Esophagus mucosa (tissue), 1 donor: ENCODE measurements at places on chromosomes 12 and 14. TPM values are rescaled to one million over a fixed set of nuclear protein-coding genes. Genes with fewer than 3 reads are reported as not detected.
A peak's percentile ranks its signal among the peaks of the same experiment; 100 is the strongest.

The SLC17A8 gene
- not detected for total RNA-seq

GRCh38 chr14:51939755-51940301 is 49.5 kb upstream of the RTRAF start:
- ATAC-seq = no peak

The DIP2B gene
- total RNA-seq = 35.3 TPM

The CAPZA3 gene
- total RNA-seq = not detected

GRCh38 chr12:7610006-7610405 is 55.7 kb downstream of the APOBEC1 start:
- no peak for ATAC-seq

GRCh38 chr12:47574252-47575021 is 131.4 kb downstream of the RPAP3 start:
- ATAC-seq = no peak

The IFNG-AS1 gene
- total RNA-seq = not detected

- ATAC-seq = peak; percentile 59
Measured at GRCh38 chr12:104219361-104219892, 3.8 kb downstream of the TXNRD1 start.

DNA sequence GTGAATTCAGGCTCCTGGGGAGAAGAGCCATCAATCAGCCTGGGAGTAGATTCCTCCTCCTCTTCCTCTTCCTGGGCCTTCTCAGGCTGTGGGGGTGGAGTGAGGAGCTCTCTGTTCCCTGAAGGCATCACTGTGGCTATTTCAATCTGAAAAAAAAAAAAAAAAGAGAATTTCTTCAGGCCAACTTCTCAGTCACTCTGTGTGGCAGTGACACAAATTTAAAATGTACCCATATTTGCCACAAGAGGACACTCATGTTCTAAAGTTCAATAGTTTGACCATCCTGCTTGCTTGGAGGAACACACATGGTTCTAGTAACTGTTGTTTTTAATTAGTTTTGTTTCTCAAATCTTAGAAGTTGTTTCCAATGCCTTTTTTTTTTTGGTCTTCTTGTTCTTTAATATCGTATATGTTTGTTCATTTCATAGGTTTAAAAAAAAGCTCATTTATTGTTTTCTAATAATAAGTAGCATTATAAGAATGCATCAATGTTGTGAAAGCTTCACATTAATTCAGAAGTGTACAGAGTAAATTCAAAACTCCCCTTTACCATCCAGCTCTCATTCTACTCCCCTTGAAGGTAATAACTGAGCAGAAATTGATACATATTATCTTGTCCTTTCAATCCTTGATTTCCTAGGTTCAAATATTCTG is 23.3 kb upstream of the CCER1 start:
- ATAC-seq = peak; percentile 51

DNA sequence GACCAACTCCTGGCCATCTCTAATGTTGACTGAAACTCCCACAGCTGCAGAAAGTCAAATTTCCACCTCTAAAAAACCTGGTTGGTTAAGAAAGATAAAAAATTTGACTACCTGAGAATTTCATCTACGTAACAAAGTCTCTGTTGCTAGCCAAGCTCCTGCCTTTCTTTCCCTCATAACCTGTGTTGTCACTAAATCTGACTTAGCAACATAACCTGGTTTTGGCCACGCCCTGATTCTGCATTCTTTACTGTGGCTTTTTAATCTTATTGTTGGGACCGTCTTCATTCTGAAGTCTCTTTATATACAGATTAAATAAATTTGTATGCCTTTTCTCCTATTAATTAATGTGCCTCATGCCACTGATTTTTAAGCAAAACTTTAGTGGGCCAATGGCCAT is 16.1 kb upstream of the CD69 start:
- ATAC-seq = peak; percentile 41

DNA sequence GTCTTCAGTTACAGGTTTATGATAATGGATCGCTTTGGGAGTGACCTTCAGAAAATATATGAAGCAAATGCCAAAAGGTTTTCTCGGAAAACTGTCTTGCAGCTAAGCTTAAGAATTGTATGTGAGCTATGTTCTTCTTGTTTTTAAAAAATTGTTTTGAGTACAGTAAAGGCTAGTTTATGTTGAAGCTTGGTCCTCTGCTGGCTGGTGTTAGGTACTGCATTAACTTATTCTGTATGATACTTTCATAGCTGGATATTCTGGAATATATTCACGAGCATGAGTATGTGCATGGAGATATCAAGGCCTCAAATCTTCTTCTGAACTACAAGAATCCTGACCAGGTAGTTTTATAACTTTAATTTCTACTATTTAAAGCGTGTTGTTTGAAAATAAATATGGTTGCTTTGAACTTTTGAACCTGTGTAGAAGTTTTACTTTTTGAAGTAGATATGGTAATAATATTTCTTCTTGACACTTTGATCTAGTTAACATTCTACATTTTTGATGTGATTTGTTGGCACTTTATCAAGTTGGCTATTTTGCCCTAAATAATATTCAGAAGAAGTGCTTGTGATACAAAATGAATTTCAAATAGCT is 55.7 kb downstream of the VRK1 start:
- peak; percentile 69 for ATAC-seq

The SETD1B gene
- total RNA-seq = 16.3 TPM

- no peak for ATAC-seq
Measured at GRCh38 chr14:31763041-31763440, 201.8 kb downstream of the NUBPL start.

The PAPLN gene
- 5.1 TPM for total RNA-seq

- peak; percentile 98 for ATAC-seq
Measured at GRCh38 chr12:130204541-130204953, 42.3 kb downstream of the FZD10 start.

GRCh38 chr12:115421350-115421749 is 737.4 kb upstream of the TBX3 start:
- no peak for ATAC-seq

GRCh38 chr12:116194935-116195431 is 82.5 kb downstream of the MED13L start:
- no peak for ATAC-seq

- ATAC-seq = no peak
Measured at GRCh38 chr12:24861766-24862540, 86.9 kb downstream of the BCAT1 start.

DNA sequence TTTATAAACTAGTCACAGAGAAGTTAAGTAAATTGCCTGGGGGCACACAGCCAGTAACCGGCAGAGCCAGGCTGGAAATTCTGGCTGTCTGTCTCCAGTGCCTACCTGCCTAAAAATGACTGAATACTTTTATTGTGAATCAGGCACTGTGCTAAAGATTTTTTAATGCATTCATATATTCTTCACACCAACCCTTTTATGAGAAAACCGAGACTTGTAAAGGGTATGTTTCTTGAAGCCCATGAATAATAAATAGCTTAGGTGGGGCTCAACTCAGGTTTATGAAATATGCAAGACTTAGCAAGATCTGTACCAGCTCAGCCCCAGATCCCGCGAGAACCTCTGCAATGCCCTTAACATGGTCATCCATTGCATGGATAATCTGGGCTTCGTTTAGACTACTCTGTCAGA is 60.8 kb downstream of the TMCC3 start:
- peak; percentile 67 for ATAC-seq

DNA sequence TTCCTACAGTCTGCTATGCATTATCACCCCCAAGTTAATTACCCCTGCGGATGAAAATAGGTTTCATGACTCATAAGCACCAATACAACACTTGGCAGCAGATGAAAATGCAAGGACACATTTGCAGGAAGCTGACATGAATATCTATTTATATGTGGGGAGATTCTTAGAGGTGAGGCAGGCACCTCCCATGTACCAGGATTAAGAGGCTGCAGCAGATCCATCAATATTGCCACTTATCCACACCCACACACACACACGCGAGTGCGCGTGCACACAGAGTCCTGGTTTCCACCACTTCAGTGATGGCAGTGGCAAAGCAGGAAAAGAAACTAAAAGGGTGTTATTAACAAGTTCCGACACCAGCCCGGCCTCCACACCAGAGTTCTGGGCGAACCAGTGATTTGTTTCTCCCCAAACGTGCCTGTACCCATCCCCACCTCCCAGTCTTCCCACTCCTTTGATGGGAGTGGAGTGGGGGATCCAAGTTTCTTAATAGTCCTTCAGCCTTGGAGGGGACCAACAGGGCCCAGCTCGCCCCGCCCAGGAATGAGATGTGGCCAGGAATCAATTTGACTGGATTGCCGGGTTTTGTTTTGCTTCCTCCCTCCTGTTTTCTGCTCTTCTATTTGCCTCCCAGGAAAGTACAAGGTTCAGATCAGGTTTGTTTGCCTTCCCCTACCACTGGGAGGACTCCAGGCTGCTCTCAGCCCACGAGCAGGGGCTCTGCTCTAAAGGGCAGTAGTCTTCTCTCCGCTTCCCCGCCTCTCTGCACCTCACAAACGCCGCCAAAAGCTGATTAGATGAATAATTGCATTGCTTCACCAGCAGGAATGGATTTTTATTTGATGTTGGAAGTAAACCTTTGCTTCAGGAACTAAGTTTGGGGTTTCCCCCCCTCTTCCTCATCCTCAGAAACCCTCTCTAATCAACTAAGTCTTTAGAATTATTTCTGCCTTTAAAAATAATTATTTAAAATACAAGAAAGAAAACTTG is 5.2 kb downstream of the IRF2BPL start:
- ATAC-seq = peak; percentile 54

- no peak for ATAC-seq
Measured at GRCh38 chr12:105334582-105334981, 4.1 kb downstream of the C12orf75 start.

The WASHC4 gene
- 19.6 TPM for total RNA-seq

DNA sequence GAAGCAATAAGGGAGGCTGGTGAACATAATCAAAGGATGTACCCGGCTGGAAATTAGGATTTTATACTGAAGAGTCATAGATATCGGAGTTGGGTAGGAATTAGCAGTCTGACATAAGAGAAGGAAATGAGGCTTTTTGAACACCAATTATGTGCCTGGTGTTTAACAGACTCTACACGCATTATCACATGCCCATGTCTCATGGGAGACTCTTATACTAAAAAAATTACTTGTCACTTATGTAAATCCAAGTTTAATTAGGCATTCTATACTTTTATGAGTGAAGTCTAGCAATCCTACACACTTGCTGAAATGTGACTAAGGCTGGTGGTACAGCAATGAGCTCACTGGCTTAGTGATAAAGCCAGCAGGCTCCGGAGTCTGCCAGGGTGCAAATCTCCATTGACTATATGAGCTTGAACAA is 93.5 kb downstream of the NUAK1 start:
- ATAC-seq = no peak

The PPP1R13B gene
- total RNA-seq = 35.9 TPM

The PTPRR gene
- not detected for total RNA-seq

The TAS2R42 gene
- total RNA-seq = not detected
